ENCODE measurements at places on chromosomes 7 and 10.
A peak's percentile ranks its signal among the peaks of the same experiment; 100 is the strongest.

DNA sequence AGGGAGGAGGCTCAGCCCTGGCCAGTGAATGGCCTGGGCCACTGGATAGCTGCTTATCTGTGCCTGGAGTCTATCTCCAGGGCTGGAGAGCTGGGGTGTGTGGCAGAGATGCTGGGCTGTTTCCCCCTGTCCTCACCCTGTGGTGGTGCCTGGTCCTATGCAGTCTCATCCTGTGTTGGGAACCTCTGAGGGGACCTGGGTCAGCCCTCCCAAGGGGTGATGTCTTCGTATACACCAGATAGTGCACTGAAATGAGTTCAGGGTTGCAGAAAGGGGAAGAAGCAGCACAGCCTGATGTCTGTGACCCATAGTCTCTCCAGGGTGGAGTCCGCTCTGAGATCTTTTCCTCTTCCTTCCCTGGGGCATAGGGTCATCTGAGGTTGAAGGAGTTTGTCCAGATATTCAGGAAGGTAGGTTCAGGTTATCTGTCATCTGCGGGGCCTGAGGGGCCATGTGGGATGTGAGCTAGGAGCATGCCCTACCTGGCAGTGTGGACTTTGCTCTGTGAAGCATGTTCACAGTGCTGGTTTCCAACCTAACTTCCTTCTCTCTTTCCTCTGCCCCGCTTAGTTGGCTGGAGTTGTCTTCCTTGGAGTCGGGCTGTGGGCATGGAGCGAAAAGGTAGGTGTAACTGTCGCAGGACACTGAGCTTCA lies 33.4 kb upstream of the SH2D4B start:
- no peak for DNase-seq

- no peak for DNase-seq
These were observed 134.8 kb downstream of the INHBA start for GRCh38 chr7:41568135-41568534.

DNA sequence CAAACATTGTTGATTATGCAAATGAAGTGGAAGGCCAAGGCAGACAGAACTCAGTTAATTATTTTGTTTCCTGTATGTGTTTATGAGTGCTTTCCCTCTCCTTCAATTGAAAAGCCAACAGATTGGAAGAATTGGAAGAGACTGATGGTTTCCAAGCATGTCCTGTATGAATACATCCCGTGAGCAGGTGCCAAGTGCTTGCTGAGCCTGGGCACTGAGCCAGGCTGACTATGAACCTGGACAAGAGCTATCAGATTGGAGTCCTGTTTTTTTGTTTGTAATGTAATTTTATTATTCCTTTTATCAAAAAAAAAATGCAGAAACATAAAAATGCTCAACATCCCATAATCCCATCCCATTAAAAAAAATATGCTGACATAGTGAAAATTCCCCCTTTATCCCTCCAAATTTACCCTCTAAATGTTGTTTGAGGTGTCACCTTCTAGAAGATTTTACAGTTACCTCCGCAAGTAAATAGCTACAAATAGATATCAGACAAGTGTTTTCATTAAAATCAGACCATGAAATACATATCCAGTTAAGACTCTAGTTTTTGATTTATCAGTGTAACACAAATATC lies 449.5 kb downstream of the GRID1 start:
- DNase-seq, result no peak

DNA sequence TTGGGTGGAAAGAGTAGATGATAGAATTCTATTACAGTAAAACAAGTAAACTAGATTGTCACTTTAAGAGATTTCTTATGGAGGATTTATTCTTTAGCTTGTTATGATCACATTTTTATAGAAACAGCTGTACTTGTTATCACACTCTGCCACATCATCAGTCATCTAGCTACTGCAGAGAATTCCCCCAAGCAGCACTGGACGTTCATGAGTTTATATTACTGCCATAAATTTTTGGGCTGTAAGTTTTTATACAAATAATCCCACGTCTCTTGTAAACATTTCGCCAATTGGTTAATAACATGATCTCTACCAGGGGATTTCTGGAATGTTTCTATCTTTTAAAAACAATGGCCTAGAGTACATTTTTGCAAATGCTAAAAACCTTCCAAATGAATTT lies 238.8 kb downstream of the POLR1F start:
- no peak for DNase-seq

GRCh38 chr10:17792991-17793390 lies 16.2 kb upstream of the MRC1 start:
- DNase-seq, result no peak

DNA sequence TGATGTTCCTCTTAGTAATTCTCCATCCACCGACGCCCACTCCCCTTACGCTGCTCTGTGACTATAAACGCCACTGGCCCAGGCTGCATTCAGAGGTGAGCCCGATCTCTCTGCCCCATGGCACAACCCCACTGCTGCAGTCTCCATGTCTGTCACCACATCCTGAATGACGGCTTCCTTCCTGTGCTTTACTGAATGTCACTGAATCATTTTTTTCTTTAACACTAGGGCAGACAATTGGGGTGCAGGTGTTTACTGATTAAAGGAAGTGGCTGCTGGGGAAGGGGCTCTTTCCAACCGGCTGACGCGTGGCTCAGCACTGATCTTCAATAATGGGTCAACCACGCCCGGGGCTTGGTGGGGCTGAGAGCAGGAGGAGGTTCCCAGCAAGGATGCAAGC lies 208.3 kb downstream of the USP6NL start:
- DNase-seq, result peak; percentile 46

- no peak for DNase-seq
These were observed 198.4 kb downstream of the TPST1 start for GRCh38 chr7:66403564-66403963.

DNA sequence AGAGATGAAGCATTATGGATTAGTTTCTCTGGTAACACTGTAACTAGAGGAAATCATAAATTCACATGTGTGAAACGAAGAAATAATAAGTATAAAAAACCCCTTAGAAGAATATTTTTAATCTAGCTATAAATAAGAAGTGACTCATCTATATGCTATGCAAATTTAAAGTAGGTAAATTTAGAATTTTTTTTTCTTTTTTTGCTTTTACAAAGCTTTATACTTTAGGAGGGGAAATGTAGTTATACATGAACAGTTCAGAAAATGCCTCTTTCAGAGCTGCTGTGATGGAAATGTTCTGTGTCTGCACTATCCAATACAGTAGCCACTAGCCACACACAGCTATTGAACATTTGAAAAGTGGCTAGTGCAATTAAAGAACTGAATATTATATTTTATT lies 87.3 kb downstream of the REEP3 start:
- DNase-seq, result no peak

GRCh38 chr7:6232116-6232515 lies 40.3 kb downstream of the CYTH3 start:
- DNase-seq, result no peak

DNA sequence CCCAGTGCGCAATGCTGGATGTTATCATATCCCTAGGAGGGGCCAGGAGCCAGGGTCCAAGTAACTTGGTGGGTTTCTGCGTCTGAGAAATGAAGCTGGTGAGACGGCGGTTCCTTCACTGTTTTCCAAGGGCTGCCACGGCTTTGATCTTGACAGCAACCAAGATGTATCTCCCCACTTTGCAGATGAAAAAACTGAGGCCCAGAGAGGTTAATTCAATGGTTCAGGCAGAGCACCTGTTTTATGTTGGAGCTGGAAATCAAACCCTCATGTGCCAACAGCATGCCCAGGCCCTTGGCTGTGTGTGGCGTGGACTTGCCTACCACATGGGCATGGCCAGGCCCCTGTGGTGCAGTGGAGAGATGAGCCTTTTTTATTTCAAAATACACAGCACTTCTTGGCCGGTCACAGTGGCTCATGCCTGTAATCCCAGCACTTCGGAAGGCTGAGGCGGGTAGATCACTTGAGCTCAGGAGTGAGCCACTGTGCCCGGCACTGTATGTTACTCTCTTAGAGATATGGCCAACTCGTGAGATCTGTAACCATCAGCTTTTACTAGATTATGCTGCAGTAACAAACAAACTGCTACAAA lies 225.2 kb upstream of the SH2B2 start:
- DNase-seq, result no peak

DNA sequence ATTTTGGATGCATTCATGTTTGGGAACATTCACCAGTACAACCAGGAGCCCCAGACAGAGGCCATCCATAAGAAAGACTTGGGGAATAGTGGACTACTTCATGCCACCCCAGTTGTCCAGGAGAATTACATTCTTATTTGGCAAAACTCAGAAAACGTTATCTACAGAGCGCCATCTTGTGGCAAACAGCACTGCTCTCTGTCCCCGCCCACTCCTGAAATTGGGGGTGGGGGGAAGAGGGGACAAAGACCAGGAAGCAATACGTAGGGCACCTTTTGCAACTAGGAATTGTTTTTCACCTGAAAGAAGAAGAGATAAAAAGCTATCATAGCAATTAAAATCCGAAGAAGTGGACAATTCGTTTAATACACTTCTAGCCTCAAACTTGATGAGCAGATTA lies 134.6 kb upstream of the MGMT start:
- no peak for DNase-seq

- no peak for DNase-seq
These were observed 110.6 kb downstream of the BTRC start for GRCh38 chr10:101464599-101464998.

- no peak for DNase-seq
These were observed 25.7 kb upstream of the SEC61A2 start for GRCh38 chr10:12103802-12104201.

GRCh38 chr10:122362031-122362592 lies 12.4 kb upstream of the PLEKHA1 start:
- no peak for DNase-seq

DNA sequence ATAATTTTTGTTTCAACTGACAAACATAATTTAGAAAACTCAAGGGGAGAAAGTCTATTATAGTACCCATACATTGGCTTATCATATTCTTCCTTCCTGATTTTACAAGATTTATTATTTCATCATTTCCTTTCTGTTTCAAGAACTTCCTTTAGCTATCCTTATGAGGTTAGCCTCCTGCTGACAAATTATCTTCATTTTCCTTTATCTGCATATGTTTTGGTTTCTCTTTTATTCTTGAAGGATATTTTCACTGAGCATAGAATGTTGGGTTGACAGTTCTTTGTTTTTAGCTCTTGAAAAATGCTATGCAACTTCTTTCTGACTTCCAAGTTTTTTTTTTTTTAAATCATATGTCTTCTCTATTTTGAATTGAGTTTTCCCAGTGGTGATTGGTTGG lies 21.3 kb upstream of the TCERG1L start:
- no peak for DNase-seq

DNA sequence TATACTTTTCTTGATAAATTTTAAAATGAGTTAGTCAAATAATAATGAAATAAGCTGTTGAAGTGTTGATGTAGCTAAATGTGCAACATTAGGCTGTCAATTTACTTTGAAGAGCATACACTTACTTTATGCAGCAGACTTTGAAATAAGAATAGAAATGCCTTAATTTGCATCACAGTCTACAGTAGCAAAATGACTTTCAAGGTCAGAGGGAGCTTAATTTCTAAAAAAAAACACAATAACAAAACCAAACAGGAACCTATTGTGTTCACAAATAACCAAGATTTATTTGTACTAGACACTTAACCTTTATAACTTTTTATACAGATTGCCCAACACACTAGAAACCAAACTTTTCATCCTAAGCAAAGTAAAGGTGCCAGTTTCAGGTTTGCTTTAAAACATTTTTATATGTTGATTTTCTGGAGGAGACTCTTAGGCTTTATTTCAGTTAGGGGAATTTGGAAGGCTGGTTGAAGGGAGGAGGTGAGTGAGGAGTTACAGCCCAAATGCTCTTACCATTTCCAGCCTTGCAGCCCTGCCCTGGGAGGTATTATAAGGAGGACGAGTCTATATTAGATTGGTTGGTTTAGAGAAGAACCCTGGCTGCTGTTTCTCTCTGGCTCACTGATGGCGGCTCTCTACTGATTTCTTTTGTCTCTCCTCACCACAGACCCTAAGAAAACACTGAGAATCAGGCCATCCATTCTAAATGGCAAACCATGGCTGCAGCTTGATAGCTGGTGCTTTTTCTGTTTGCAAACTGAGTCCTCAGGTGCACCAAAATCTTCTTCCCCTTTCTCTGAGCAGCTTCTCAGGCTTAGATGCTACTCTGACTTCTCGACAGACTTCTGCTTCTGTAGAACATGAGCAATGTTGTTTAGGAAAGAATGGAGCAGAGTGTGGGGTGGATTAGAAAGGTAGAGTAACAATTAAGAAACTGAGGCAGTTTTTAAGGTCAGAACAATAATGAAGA lies 55.2 kb upstream of the RPA3 start:
- no peak for DNase-seq

- DNase-seq, result no peak
These were observed 15.4 kb downstream of the PTEN start for GRCh38 chr10:87878664-87879459.

DNA sequence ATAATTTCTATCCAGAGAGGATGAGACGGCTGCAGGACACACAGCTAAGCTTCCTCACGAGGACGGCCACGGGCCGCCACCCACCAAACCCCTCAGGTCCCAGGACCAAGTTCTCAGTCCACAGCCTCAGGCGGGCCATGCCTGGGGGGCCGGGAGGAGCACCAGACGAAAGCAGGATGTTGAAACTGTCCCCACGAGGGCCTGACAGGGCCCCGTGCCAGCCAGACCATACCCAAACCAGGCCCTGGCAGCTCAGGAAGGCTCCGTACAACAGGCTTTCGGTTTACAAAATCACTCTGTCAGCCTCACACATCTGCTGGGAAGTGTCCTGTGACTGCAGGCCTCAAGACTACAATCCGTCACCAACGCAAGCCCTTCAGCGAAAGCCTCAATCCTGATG lies 14.5 kb downstream of the TUBGCP2 start:
- DNase-seq, result no peak

DNA sequence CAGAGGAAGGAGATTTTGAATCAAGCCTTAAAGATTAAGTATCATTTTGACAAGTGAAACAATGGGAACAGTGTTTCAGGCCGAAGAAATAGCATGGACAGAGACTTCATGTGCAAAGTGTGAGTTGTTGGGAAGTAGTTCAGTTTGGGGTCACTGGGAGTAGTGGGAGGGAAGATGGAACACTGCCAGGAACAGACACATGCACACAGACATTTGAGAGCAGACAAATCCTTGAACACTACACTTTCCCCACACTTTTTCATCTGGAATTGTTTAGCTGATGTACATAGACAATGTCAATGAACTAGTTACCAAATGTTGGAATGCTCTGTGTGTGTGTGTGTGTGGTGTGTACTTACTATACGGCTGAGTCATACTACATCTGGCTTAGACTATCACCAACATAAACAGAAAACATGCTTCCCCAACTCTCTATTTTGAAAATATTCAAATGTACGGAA lies 52.4 kb upstream of the LRRC17 start:
- no peak for DNase-seq

GRCh38 chr10:128880159-128880725 lies 586.8 kb upstream of the MGMT start:
- no peak for DNase-seq

GRCh38 chr7:105861224-105861623 lies 15.2 kb downstream of the ATXN7L1 start:
- no peak for DNase-seq

GRCh38 chr7:18087687-18088078 lies 60.0 kb upstream of the PRPS1L1 start:
- DNase-seq, result no peak

All from stimulated activated CD4-positive, alpha-beta T cell treated with anti-CD3 and anti-CD28 coated beads, Interleukin-2, amount 100 ng/mL, for 24 hours (primary cell).